ENCODE measurements at places on chromosomes 13 and 19.

GRCh38 chr19:6099599-6099998, 10.7 kb downstream of the RFX2 start:
- no peak for DNase-seq

GRCh38 chr13:51786425-51787265, 17.3 kb downstream of the DHRS12 start:
- no peak for DNase-seq

DNA sequence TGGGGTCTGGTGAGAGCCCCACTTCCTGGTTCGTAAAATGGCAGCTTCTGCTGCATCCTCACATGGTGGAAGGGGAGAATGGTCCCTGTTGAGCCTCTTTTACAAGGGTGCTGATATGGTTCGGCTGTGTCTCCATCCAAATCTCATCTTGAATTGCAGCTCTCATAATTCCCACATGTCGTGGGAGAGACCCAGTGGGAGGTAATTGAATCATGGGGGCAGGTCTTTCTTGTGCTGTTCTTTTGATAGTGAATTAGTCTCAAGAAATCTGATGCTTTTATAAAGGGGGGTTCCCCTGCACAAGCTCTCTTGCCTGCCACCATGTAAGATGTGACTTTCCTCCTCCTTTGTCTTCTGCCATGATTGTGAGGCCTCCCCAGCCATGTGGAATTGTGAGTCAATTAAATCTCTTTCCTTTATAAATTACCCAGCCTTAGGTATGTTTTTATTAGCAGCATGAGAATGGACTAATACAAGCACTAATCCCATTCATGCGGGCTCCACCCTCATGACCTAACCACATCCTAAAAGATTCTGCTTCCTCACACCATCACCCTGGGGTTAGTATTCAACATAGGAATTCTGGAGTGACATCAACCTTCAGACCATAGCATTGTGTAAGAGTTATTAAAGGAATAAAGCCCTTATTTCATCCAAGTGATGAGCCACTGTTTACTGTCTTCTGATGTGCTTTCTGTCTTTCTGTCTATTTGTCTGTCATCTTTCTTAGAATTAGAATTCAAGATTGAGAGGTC, 159.0 kb upstream of the IRS2 start:
- no peak for DNase-seq

GRCh38 chr19:32223595-32224370, 121.6 kb upstream of the ZNF507 start:
- no peak for DNase-seq

DNA sequence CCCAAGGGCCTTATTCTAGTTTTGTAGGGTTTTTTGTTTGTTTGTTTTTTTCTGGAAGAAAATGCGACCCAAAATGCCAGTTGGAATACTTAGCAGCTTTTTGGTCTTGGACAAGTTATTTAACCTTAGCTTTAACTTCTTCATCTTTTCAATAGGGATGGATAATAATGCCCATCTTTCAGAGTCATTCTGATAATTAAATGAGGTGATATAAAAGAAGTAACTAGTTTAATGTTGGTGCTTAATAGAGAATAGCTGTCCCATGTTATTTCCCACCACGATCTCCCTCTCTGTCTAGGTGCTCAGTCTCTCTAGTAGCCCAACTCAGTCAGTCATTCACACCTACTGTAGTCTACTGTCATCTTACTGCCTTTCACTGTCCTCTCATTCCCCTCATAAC, 8.0 kb downstream of the LSM14A start:
- no peak for DNase-seq

- no peak for DNase-seq
These were observed 139.9 kb downstream of the MRPL57 start for GRCh38 chr13:21316376-21316775.

- DNase-seq: no peak
These were observed 126.2 kb downstream of the LMO7 start for GRCh38 chr13:75762076-75762937.

DNA sequence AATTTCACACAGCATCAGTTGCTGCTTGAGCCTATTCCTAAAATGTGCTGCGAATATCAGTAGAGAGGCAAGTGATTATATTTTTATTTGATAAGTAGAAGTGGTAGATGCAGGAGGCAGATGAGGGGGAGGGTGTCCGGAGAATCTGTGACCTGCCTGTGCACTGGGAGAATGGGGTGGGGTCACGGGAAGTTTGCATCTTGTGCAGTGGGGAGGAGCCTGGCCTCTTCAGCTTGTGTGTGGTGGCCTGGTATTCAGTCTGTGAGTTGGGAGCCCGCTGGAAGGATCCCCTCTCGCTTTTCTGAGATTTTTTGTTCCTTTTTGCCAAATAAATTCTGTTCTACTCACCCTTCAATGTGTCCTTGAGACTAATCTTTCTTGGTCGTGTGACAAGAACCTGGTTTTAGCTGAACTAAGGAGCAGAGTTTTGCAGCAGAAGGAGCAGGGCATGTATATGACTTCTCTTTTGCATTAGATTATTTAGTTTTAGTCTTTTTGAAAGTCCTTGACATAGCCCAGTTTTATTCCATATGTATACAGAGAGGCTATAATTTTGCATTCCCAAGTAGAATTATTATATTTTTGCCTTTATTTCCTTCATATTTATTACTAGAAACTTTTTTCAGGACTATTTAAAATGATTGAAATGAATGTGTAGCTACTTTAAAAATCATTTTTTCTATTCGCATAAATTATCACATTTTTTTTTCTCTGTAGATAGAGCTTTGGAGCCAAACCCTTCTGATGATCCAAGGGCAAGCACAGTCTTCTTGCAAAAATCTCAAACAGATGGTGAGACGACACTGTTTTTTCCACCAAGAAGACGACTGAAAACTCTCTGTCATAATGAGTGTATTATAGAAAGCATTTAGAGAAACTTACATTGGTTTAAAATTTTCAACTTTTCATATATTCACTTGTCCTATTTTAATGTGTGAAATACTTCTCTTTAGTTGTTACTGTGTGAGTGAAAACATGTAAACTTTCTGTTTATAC, 1257.2 kb downstream of the UQCRFS1 start:
- DNase-seq: no peak

- DNase-seq: no peak
These were observed 2.8 kb upstream of the KLF5 start for GRCh38 chr13:73055813-73056564.

DNA sequence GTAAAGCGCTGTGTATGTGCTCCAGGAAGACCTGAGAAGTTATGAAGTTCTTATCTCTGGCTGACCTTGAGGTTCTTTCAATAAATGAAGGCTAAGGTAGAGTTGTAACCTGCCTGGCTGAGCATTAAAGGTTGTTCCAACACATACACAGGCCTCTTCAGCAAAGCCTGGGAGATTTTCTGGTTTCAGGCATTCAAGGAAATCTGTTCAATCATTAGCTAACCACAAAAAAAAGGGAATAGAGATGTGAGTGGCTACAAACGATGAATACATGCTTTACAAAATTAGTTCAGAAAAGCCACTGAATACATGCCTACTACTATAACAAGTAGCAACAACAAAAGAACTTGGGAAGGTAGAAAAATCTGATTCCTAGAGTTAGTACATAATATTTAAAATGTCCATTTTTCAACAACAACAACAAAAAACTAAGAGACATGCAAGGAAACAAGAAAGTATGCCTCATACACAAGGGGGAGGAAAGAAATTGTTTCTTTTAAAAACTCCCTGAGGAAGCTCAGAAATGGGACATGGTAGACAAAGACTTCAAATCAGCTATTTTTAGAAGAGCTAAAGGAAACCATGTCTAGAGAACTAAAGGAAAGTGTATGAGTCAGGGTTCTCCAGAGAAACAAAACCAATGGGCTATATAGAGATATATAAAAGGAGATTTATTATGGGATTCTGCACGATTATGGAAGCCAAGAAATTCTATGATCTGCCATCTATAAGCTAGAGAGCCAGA, 191.5 kb upstream of the IPO5 start:
- no peak for DNase-seq

DNA sequence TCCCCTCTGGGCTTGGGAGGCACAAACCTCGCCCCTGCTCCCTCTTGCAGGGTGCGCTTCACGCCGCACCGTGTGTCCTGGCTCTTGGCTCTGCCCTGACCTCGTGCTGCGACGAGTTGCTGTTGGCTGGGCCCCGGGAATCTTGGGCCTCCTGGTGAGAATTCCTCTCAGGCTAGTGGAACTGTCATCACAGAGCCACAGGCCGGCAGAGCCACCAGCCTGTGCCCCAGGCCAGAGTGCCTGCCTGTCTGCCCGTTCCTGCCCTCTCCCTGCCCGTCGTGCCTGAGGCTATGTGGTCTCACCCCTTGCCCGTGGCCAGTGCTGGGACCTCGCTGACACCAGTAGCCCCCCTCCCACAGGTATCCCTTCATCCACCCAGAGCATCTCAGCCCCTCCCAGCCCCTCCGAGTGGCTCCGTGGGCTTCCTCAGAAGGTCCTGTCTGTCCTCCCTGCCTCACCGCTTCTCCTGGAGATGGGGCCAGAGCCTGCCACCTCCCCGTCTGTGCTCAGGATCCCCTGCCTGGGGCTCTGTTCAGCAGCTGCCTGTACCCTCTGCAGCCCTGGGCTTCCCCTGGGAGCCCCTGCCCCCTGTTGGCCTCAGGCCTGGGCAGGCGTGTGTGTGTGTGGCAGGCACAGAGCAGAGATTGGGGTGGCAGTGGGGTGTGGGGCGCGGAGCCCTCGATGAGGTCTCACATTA, 13.3 kb downstream of the NDUFB7 start:
- DNase-seq: no peak

GRCh38 chr19:16374436-16374835, 49.8 kb downstream of the KLF2 start:
- DNase-seq: no peak

DNA sequence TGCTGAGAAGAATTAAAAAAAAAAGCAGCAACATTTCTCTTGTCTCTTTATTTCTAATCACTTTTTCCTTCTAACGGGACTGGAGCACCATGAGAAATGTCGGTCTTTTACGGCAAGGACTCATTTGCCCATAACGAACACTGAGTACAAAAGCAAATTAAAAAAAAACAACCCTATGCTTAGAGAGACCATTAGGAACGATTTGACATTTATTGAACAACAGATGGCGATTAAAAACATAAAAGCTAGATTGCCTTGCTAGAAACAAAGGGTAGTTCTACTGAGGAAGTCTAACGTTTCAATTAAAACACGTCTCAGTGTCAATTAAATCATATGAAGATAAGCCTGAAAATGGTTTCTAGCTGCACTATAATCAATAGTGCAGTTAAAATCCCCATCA, 51.1 kb downstream of the OLFM4 start:
- DNase-seq: no peak

- peak; percentile 63 for DNase-seq
These were observed 482 bp downstream of the ARHGAP45 start for GRCh38 chr19:1067341-1067957.

DNA sequence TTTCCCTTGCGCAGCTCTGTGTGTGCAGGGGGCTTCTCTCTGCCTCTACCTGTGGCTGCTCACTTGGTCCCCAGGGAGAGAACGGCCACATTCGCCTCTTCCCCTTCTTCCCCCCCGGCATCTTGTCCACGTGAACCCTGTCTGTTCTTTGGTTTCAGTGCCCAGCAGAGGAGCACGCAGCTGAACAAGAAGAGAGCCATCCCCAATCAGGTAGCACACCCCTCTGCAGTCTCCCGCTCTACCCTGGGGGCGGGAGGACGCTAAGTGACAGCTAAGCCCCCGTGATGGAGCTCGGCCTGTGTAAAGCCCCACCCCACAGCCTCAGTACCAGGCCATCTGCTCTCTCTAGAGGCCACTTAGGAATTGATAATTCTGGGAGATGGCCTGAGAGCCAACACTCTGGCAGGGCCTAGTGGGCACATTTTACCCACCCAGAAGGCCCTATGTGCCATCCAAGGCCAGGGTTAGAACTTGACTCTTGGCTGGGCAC, 30.2 kb downstream of the TMED1 start:
- DNase-seq: no peak

GRCh38 chr19:1810439-1811160, 1.5 kb downstream of the ATP8B3 start:
- no peak for DNase-seq

DNA sequence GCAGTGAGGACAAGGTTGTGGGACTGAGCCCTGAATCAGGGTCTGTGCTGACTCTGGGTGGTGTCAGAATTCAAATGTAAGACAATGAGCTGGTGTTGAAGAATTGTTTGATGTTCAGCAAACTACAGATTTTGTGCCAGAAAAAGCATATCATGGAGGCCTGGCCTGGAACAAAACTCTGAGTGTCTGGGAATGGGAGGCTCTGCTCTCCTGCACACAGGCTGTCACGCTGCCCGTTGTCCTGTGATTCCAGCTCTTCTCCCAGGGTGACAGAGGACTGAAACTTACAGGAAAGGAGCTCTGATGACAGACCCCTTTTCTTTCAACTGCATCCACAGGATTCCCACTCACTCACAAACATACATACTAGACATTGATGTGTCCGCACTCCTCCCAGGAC, 120.1 kb downstream of the ZNF486 start:
- DNase-seq: no peak

DNA sequence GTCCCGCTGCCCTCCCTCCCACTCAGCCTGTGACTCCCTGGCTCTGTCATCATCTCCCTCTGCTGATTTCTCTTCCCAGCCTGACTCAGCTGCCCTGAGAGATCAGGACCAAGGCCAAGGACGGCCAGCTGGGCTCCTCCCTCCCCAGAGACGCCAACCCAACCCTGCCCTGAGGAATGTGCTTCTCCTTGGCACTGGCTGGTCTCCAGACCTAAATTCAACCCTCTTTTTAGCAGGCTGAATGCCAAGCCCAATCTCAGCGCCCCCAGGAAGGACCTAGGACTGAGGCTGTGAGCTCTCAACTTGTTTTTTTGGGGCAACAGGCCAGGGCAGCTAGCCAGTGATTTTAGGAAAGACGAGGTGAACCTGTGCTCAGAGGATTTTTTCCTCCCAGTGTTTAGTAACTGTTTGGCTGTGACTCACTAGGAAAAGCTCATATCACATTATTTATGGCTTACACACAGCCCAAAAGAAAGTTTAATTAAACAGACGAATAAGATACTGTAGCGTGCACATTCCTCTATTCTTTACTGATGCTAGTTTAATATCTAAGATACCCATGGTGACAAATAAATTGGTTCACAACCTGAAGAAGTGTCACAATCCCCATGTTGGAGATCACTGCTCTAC, 7.4 kb upstream of the IGFL1 start:
- DNase-seq: no peak

DNA sequence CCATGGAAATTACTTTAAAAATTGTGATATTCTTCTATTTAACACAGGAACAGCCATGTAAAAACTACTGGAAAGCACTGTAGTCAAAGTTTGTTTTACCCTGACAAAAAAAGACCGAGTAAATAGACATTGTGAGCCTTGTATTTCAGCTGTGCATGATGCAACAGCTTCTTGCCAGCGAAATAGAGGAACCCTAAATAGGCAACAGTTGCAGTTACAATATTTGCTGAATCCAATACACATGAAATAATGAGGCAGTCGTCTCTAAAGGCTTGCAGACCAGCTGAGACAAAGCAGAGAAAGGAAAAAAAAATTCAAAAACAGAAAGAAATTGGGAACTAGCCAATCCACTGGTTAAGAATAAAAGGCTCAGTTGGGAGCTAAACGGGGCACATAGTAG, 1001.1 kb downstream of the OLFM4 start:
- DNase-seq: no peak

- no peak for DNase-seq
These were observed 19.9 kb downstream of the ZSWIM9 start for GRCh38 chr19:48190288-48190884.
